ENCODE measurements at places on chromosomes 4 and X. TPM values are rescaled to one million over a fixed set of nuclear protein-coding genes. Genes with fewer than 3 reads are reported as not detected.

CCDC160 gene
- total RNA-seq: 0.29 TPM

DNA sequence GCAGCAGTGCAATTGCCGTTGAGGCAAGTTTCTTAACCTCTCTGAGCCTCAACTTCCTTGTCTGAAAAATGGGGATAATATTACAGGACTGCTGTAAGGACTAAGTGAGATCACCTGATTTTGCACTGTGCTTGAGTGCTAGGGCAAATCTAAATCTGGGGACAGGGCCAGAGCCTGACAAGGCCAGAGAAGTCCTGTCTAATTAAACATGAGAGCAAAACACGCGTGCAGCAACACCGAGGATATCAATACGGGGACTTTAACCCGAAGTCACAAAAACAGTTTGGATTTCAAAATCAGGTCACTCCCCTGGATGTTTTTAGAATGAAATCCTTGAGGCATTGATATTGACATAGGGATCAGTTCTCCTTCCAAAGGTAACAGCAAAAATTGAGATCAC, 5.7 kb upstream of the GJB1 start:
- DNase-seq: no peak

DNA sequence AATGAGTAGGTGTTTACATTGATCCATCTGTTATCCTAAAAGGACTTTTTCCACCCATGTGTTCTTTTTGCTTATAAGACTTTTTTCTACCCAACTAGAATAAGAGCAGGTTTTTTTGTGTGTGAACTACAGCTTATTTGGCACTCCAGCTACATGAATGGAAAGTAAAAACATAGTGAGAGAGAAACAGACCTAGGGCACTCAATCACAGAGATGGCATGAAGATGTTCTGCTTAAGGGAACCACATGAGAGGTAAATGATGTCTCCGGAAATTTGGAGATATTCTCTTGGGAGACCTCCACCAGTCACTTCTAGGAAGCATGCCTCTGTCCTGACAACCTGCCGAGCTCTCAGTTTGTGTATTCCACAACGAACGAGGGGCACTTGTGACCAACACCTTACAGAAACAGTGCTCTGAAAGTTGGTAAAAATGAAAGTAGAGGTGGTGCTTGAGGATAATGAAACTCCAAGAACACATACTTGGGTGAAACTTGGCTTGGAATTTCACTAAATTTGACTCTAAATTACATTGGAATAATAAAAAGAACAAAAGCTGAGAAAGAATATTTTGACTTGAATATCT, 788.4 kb upstream of the GALNTL6 start:
- DNase-seq: no peak

GRCh38 chr4:8858701-8859210, 12.9 kb downstream of the HMX1 start:
- DNase-seq: no peak

DNA sequence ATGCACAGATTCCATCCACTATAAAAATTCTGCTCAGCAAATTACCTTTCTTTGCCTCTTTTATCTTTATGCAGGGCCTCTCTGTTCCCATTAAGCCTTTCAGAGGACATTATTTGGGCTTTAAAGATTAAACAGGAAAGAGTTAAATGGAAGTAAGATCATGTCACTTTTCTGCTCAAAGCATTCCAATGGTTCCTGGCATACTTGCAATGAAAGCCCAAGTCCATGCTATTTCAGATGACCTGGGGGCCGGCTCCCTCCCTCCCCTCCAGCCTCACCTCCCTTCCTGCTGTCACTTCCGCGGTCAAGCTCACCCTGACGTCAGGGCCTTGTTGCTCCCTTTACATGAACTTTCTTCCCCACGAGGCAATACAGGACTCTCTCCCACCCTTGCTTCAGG, 125.5 kb downstream of the C4orf51 start:
- peak; percentile 76 for DNase-seq

Data from epithelial cell of proximal tubule (primary cell).